Activated CD4-positive, alpha-beta T cell treated with anti-CD3 and anti-CD28 coated beads, Interleukin-10, Interleukin-2, amounts not matched to agents 100 ng/mL and 50 ng/mL, durations not matched to agents 16 hours and 8 hours (primary cell): ENCODE measurements at places on chromosomes 3 and 15.

DNA sequence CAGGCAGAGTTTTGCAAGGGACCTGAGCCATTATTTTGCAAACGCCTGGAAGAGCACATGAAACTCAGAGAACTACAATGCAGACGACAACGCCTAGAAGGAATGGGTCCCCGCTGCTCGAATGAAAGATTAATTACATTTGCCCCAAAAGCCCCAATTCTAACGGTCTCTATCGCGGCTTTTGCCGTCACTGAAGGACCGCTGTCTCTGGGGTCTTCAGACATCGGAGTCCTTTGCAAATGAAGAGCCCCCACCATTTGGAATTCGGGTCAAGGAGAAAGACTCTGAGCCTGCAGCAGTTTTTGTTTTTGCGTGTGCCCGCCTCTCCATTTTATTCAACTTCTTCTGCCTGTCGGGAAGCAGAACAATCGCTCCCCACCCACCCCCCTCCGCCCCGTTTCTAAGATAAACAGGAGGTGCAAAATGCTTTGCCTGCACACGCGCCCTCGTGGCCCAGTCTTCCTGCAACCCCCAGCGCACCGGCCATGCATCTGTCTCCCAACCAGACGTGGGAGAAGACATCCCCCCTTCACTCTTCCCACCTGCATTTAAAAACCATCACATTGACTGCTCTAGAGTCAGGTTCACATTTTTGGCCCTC lies 13.5 kb downstream of the SOX2 start:
- DNase-seq = no peak

GRCh38 chr3:186022931-186023330 lies 85.1 kb upstream of the TRA2B start:
- no peak for DNase-seq

DNA sequence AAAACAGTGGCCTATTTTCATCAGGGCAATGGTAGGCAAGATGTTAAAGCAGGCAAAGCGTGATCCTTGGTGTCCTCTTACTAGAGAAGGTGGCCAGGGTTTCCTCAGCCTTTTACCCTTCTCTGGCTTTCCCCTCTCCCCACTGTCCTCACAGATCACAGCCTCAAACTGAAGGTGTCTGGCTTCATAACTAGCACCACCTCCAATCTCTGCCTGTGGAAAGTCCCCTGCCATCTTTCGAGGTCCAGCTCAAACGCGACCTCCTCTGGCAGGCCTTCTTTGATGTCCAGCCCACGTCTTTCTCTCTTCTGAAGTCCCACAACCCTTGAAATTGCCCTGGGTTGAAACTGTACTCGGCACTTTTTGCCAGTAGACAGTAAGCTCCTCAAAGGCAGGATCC lies 35.9 kb downstream of the CYP19A1 start:
- no peak for DNase-seq

- DNase-seq = peak; percentile 18
These were observed 634 bp downstream of the MINDY2 start for GRCh38 chr15:58771621-58772250.
